ENCODE measurements at places on chromosomes 13 and 19. TPM values are rescaled to one million over a fixed set of nuclear protein-coding genes. Genes with fewer than 3 reads are reported as not detected.

DNA sequence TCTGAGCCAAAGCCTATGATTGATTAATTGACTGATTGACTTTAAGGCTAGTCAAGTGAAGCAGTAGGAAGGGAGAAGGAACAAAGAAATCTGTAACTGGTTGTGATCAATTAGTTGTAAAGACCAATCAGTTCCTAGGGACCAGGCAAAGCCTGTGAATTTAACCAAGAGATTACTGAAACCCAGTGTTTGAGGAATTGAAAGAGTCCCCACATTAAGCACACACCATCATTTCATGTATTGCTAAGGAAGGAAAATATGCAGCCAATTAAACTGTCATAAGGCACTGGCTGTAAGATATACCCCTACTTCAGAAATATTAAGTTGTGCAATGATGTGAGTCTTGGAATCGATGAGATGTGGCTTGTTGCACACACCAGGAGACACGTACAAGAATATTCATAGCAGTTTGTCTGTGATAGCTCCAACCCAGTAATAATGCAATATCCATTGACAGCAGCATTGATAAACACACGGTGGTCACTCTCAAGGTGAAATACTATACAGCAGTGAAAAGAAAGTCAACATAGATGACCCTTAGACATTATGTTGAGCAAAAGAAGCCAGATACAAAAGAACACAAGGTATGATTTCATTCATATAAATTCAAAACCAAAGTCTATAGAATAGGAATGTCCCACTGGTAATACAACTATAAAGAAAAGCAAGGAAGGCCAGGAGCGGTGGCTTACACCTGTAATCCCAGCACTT, 9.0 kb downstream of the C19orf47 start:
- no peak for DNase-seq

The ZNF415 gene
- 22.0 TPM for polyA plus RNA-seq

GRCh38 chr13:109989155-109989554, 202.8 kb upstream of the IRS2 start:
- DNase-seq, result no peak

DNA sequence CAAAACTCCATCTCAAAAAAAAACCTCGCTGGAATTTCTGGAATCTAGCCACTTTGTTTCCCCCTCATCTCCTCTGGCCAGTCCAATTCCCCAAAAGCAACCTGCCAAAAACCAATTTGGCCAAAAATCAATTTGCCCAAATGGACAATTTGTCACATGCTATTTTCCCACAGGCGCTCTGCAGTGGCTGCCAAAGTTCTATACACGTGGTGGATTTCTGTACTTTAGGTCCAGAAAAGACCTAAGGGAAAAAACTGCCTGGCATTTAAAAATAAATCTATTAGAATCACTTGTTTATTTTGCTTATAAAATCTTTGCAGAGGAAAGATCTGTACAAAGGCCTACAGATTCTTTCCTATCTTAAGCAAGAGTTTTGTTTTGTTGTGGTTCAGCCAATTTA, 79.4 kb downstream of the MAP4K1 start:
- DNase-seq, result no peak

DNA sequence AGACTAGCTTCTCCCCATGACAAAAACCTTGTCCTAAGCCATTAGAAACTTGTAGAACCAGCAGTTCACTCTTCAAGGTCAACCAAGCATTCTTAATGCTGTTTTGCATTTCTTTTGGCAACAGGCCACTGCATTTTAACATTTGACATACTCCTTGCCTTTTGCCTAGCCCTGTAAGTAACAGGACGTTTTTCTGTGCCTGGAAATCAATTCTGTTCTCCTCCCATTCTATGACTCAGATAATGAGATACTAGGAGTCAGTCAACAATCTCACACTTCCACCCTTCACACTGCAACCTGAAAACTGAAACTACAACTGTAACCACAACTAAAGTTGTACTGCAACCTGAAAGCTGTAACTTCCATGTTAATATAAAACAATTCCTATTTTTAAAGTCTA, 268.7 kb downstream of the MZT1 start:
- peak; percentile 48 for DNase-seq

DNA sequence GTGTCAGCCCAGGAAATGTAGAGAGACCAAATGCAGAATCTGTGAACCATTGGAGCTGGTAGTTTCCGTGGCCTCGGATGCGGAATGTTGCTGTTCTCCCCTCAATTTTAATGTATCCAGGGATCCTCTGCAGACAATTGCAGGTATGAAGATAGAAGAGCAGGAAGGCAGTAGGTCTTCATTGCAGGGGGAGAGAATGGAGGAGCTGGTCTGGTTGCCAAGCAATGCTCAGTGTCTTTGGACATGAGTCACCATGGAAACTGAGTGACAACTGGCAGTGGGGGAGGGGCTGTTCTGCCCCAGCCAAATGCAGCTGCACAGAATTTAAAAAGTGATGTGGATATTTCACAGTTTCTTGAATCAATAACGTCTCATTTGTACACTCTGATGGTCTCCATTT, 56.1 kb upstream of the ZNF835 start:
- DNase-seq, result no peak

The RPS19 gene
- 1,672 TPM for polyA plus RNA-seq

- no peak for DNase-seq
Measured at GRCh38 chr19:19232261-19232721, 20.5 kb downstream of the NCAN start.

DNA sequence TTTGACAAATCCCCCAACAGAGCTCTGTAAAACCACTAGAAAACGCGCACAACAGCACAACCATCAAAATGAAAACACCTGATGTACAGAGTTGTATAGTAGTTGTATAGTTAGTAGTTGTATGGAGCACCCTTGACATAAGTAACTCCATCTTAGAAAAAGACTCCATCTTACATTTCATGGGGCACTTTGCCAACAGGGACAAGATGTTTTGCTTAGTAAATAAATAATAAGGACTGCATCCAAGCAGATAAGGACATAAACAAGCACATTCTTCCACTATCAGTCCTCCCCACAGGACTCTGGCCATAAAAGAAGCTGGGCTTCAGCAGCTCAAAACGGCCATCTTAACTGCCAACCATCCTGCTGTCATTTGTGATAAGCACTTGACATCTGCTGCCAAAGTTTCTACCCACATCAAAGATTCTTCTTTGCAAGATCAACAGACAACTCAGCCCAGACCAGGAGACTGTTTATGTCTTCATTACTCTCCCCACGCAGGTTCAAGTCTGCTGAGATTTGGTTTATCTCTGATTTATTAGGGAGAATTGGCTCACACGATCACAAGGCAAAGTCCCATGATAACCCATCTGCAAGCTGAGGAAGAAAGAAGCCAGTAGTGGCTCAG, 20.7 kb upstream of the ZNF331 start:
- no peak for DNase-seq

GRCh38 chr13:48580185-48580803, 47.4 kb upstream of the RCBTB2 start:
- DNase-seq, result peak; percentile 77

GRCh38 chr19:8592231-8593009, 15.2 kb upstream of the MYO1F start:
- DNase-seq, result peak; percentile 89

GRCh38 chr19:1601613-1602064, 3.6 kb downstream of the UQCR11 start:
- no peak for DNase-seq

DNA sequence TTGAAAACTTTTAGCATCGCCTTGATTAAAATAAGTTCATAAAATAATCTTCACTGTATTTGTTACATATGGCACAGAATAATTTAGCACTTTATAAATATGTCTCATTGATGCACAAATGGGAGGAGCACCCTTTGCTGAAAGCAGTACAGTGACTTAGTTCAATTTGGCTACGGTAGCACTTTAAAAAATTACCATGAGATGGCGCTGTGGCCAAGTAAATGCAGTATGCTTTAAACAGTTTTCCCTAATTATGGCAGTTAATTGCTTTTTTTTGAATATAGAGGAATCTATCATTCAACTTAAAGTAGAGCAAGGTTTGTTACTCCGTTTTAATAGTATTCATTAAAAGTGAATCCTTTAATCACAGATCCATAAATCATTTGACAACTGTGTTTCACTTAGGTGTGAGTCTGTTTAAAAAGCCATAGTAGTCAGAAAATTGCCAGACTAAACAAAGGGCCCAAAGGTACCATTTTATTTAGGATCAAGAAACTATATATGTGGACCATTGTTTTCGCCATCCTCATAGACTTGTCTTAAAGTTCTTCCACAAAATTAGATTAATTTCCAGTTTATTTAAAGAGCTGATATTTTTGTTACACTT, 34.7 kb upstream of the ESD start:
- peak; percentile 55 for DNase-seq

The FFAR1 gene
- polyA plus RNA-seq, result 0.53 TPM

DNA sequence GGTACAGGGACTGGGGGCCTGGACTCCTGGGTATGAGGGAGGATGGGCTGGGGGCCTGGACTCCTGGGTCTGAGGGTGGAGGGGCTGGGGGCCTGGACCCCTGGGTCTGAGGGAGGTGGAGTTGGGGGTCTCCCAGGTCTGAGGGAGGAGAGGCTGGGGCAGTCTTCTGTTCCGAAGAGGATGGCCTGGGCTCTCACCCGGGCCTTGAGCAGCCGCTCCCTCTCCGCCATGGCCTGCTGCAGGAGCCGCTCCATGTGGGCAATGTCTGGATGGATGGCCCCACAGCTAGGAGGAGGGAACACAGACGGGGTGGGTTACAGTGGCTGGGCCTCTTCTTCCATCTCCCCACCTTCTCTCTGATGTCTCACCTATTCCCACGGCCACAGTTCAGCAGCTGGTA, 18.1 kb downstream of the PHLDB3 start:
- no peak for DNase-seq

GRCh38 chr13:45705918-45706317, 3.8 kb downstream of the CBY2 start:
- DNase-seq, result no peak

The RASAL3 gene
- polyA plus RNA-seq, result 1.3 TPM

DNA sequence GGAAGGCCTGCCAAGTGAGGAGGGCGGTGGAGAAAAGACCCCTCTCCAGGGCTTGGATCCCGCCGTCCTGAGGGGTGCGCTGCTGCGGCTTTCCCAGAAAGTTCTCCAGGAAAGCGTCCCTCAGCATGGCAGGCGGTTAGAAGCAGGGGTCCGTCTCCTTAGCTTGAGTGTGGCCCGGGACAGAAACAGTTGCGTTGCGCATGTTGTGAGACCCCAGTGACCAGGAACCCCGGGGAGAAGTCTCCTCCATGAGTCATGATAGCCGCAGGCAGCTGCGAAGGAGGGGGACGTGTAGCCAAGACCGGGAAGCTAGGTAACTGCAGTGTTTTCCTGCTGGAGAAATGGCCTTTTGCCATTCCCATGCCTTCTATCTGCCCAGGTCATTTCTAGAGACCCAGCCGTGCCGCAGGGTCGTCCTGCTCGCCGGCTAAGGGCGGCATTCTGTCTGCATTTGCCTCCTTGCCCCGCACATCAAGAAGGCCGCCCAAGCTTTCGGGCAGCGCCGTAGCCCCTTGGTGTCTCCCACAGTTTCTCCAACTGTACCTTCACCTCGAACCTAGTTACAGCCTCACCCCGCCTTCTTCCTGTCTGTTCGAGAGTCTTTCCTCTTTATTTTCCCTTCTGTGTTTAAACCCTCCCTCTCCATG, 64.3 kb downstream of the TM9SF2 start:
- DNase-seq, result no peak

DNA sequence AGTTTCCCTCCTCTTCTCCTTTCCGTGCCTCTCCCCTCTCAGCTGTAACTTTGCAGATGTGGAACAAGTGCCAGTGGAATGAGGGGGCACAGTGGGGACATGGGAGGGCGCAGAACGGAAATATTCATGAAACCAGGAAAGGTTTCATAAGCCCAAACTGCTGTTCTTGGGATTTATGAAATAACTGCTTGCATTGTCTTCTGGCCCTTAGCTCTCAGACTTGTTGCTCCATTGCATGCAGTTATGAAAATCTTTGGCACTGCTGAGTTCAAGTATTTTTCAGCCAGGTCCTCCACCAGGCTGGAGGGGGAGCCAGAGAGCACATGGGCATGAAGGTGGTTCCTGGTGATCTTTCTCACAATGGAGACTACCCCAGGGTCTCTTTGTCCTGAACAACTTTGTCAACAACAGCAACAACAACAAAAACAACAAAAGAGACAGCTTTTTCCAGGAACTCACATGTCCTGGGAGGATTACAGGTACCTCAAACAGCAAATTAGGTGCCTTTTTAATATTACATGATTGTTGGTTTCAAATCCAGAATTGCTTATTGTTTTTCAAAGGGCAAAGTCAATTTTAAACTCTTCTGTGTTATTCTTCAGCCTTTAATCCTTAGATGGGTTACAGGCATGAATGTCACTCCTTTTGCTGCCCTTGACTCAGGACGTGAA, 1.5 kb downstream of the RGCC start:
- DNase-seq, result no peak

DNA sequence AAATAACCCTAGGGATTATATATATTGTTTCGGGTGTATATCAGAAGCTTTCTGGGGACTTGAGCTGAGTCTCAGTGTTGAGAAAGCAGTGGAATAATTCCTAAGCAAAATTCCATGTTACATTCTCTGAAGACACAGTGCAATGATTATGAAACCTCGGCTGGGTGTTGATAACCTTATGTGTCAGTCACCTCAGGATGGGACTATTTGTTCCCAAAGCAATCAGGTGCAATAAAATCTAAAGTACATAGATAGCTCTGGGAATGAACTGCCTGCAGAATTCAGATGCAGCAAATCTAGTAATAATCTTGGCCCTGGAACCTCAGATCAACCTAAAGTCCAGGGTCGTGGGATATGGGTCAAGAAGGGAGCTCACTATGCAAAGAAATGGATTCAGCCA, 53.0 kb downstream of the EDNRB start:
- DNase-seq, result no peak

The DNAJC15 gene
- polyA plus RNA-seq, result 30.4 TPM

- no peak for DNase-seq
Measured at GRCh38 chr13:105598529-105598928, 936.9 kb downstream of the EFNB2 start.

DNA sequence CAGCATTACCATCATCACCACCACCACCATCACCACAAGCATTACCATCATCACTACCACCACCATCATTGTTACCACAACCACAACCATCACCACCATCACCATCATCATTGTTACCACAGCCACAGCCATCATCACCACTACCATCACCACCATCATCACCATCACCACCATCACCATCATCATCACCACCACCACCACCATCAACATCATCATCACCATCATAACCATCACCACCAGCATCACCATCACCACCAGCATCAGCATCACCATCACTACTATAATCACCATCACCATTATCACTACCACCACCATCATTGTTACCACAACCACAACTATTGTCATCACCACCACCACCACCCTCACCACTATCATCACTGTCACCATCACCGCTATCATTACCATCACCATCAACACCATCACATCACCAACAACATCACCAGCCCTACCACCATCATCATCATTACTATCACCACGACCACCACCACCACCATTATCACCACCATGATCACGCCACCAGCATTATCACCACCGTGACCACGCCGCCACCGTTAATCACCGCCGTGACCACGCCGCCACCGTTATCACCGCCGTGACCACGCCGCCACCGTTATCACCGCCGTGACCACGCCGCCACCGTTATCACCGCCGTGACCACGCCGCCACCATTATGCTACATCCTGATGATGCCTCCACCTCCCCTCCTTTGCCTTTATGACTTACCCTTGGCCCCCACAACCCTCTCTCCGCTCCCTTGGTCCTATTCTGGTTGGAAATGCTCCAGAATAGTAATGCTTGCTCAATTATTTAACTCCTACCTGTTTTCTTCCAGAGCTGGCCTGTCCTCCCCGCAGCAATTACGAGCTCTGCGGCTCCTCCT, 10.0 kb upstream of the FXYD3 start:
- no peak for DNase-seq

The PLK5 gene
- polyA plus RNA-seq, result 0.20 TPM

- no peak for DNase-seq
Measured at GRCh38 chr13:85601526-85601925, 197.7 kb downstream of the SLITRK6 start.
